Hepatocyte (in vitro differentiated cells): ENCODE measurements at places on chromosomes 12 and 14. TPM values are rescaled to one million over a fixed set of nuclear protein-coding genes. Genes with fewer than 3 reads are reported as not detected.

- no peaks in the 10 kb centered on the region for H3K27me3 ChIP-seq
- no peak overlapping the region for H3K4me3 ChIP-seq
- H3K36me3 ChIP-seq = no peaks in the 10 kb centered on the region
- DNase-seq = peak; percentile 39
Observed at GRCh38 chr12:46100551-46101484, 110.4 kb upstream of the SCAF11 start.

DNA sequence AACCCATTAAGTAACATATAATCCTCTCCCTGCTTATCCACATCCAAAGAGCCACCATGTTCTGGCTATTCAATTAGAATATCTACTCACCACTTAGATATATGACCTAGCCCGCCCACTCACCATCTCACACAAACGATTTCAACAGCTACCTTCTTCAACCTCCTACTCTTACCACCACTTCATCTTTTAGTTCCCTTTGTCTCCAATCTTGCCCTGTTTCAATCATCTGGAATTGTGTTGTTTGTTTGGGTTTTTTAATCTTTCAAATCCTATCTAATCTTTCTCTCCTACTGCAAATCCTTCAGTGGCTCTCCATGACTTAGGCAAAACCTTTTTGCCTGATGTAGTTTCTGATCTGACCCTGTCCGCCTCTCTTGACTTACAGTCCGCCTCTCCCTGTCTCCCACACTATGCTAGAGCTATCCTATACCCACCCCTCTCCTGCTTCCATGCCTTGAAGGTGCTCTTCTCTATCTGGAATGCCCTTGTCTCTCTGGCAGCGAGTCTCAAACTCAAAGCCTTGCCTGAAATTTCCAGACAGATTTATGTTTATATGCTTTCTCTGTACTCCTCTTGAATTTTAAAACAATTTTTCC lies 161.0 kb upstream of the CRY1 start:
- no peak for DNase-seq
- H3K27ac ChIP-seq = no peak overlapping the region
- H3K4me3 ChIP-seq = no peak overlapping the region
- H3K27me3 ChIP-seq = no peaks in the 10 kb centered on the region

DNA sequence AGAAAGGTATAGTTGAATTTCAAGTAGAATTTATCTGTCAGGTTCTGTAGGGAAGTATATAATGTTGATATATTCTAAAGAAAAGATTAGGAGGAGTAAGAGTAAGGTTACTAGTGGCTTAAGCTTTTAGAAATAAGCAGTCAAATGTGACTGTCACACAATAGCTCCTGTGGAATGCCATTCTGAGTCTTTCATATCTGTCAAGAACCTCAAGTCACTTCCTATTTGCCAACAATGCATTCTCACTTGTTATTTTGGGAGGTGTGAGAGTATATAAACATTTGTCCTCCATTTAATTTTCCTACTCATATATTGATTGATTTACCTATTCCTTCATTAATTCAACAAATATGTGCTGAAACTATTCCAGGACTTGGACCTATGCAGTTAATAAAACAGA lies 11.7 kb downstream of the CLEC9A start:
- H3K4me1 ChIP-seq = no peaks in the 10 kb centered on the region
- H3K27ac ChIP-seq = no peak overlapping the region
- no peaks in the 10 kb centered on the region for H3K27me3 ChIP-seq
- H3K36me3 ChIP-seq = no peaks in the 10 kb centered on the region

- H3K4me3 ChIP-seq = no peak overlapping the region
- peaks cover 15% of the 10 kb centered on the region for H3K4me1 ChIP-seq
- no peaks in the 10 kb centered on the region for H3K36me3 ChIP-seq
- H3K27me3 ChIP-seq = no peaks in the 10 kb centered on the region
- DNase-seq = no peak
- peak overlapping the region; percentile 83 for H3K27ac ChIP-seq
Observed at GRCh38 chr12:67671892-67672291, 23.3 kb downstream of the DYRK2 start.

DNA sequence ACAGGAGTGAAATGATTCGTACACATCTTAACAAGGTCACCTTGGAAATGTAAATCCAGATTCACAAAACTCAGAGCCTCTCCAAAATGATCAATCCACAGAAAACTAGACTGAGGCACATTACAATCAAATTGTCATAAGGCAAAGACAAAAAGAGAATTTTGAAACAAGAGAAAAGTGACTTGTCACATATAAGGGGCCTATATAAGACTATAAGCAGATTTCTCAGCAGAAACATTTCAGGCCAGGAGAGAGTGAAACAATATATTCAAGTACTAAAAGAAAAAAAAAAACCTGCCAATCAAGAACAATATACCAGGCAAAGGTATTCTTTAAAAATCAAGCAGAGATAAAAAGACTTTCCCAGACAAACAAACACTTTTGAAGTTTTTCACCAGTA lies 429.1 kb downstream of the BCAT1 start:
- DNase-seq = no peak
- no peak overlapping the region for H3K4me3 ChIP-seq
- no peaks in the 10 kb centered on the region for H3K36me3 ChIP-seq
- H3K4me1 ChIP-seq = no peaks in the 10 kb centered on the region

DNA sequence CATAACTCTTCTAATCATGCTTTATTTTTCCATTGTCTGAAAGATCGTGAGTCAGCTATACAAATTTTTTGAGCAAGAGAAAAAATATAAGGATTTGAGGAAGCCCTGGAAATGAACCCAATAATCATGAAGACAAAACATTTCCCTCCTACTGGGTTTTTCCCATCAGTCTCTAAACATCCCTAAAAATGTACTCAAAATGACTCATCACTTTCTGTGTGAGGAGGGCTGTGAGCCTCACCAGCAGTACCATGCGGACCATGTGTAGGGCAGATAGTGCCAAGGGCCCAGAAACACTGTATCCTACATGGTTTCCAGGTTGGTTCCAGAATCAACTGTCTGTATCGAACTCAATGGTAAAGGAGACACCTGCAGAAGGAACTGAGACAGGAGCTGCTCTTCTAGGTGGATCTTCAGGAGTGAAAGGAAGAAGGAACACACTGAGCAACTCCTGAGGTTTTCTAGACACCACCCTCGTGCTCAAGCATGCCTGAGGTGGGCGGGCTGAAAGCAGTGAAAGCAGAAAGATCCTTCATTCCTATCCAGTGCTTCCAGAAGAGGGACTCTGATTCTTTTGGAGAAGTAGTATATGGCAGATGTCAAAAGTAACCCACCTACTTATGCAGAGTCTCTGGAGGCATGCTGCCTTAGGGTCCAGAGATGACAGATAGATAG lies 48.6 kb upstream of the RHOJ start:
- no peaks in the 10 kb centered on the region for H3K4me1 ChIP-seq
- DNase-seq = no peak
- H3K36me3 ChIP-seq = no peaks in the 10 kb centered on the region
- H3K4me3 ChIP-seq = no peak overlapping the region
- no peaks in the 10 kb centered on the region for H3K27me3 ChIP-seq

- H3K4me3 ChIP-seq = no peak overlapping the region
- no peaks in the 10 kb centered on the region for H3K36me3 ChIP-seq
- H3K4me1 ChIP-seq = peaks cover 33% of the 10 kb centered on the region
- no peak for DNase-seq
- H3K27ac ChIP-seq = no peak overlapping the region
- H3K27me3 ChIP-seq = no peaks in the 10 kb centered on the region
Observed at GRCh38 chr12:122076743-122077495, 1.6 kb upstream of the MLXIP start.

DNA sequence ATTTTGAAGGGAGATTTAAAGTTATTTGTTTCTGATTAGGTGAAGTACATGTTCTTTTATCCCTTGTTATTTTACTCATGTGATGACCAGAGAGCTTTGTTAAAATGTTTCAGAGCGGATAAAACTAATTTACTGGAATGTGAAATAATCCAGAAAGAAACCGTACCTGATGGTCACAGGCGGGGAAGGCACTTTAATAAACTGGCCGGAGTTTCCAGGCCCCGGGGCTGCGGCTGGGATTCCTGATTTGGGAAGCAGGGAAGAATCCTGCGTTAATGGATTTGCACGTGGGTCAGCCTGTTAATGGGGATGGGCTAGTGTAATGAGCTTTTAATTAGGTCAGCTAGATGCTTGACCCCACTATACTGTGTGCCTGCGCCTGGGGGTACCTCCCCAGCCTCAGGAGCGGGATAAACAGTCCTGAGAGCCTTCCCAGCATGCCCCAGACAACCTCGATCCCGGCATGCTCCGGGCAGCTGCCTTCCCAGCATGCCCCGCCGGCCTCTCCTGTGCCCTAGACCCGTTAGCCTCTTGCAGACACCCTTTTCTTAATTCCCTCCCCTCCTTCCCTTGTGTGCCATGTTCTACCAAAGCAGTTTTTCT lies 208.6 kb upstream of the CDKN3 start:
- no peak overlapping the region for H3K27ac ChIP-seq
- no peak for DNase-seq
- H3K27me3 ChIP-seq = no peaks in the 10 kb centered on the region
- no peaks in the 10 kb centered on the region for H3K36me3 ChIP-seq
- peaks cover 12% of the 10 kb centered on the region for H3K4me1 ChIP-seq

Gene TAS2R31
- 6.2 and 9.4 TPM in 2 replicates for total RNA-seq

DNA sequence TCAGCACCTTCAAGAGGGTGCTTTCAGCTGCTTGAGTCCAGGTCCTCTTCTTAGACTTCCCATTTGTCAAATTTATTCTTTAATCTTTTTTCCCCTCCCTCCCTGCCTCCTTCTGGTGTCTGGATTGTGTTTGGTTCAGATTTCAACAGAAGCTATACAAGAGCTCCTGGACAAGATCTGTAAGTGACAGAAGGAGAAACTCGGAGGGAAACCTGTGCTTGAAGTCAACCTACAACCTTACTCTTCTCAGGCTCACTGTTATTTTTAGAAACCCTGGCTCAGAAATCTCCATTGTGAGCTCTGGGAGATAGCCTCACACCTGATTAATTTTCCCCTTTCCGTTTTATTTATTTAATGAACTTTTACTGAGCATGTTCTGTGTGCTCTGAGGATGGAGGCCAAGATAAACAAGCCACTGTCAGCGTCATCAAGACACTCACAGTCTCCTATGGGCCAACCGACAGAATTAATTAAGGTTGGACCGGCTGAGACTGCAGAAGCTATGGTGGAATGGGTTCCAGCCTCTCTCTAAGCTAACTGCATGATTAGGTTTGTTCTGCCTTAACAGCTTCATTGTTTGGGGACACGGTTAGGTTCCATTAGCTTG lies 13.5 kb downstream of the PDE1B start:
- DNase-seq = no peak
- no peaks in the 10 kb centered on the region for H3K4me1 ChIP-seq
- no peak overlapping the region for H3K27ac ChIP-seq

DNA sequence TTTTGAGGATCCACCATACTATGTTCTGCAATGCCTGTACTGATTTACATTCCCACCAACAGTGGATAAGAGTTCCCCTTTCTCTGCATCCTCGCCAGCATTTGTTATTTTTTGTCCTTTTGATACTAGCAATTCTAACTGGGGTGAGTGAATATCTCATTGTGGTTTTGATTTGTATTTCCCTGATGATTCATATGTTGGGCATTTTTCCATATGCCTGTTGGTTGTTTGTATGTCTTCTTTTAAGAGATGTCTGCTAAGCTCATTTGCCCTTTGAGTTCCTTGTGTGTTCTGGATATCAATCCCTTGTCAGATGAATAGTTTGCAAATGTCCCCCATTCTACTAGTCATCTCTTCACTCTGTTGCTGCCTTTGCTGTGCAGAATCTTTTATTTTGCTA lies 49.0 kb upstream of the MSRB3 start:
- no peaks in the 10 kb centered on the region for H3K27me3 ChIP-seq
- DNase-seq = no peak
- H3K27ac ChIP-seq = no peak overlapping the region
- H3K4me1 ChIP-seq = no peaks in the 10 kb centered on the region
- H3K4me3 ChIP-seq = no peak overlapping the region

DNA sequence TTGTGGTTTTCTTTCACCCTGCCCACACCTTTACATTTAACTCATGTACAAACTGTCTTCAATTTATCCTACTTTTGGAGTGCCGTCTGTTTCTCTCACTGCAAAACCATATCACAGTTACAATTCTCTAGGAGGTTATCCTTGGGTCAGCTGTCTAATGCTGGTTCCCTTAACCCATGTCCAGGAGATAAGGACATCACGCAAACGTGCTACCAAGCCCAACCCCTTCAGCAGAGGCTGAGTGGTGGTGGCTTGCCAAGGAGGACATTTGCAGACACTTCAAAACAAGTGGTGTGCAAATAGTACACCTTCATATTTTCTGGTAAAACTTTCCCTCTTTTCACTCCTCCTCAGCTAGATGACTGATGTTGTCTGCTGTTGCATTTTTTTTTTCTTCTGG lies 167.9 kb downstream of the PAX9 start:
- no peaks in the 10 kb centered on the region for H3K27me3 ChIP-seq
- no peaks in the 10 kb centered on the region for H3K36me3 ChIP-seq
- no peak overlapping the region for H3K27ac ChIP-seq
- no peak overlapping the region for H3K4me3 ChIP-seq
- no peaks in the 10 kb centered on the region for H3K4me1 ChIP-seq

Gene TAS2R9
- 0.13 TPM in 1 of 2 replicates, not detected in the other for total RNA-seq

DNA sequence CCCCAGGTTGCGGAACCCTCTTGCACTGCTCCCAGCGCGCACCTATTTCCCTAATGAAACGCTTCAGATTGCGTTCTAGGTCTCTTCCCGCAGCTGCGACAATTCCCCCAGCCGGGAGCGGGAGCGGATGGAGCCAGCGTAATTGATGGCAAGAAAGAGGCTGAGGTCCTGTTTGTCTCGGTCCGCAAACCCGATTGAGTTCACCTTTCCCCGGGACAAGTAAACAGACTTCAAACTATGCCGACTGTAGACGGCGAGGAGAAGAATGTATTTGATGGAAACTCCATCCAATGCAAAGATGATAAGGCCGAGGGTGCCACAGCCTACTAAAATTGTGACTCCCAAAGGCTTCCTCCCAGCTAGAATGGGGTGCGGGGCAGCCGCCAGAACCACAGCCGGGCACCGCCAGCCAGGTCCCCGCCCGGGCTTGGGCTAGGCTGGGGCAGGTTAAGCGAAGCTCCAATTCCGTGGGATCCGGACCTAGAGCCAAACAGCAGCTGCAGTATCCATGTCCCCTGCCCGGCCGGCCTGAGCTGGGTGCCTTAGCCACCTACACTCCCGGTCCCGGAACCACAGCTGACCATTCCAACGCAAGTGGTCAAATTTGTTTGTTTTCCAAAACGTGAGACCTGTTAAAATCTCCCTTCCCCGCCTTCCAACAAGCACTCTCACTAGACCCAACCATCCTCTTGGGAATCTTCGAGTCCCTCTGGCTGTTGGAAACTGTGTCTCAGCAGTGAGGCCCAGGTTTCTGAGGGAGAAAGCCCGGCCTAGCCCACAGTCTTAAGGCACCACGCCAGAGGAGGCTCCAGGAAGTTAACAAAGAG lies 5.5 kb downstream of the NKX2-1 start:
- H3K4me3 ChIP-seq = no peak overlapping the region
- peaks cover 7% of the 10 kb centered on the region for H3K4me1 ChIP-seq
- DNase-seq = no peak
- H3K27ac ChIP-seq = no peak overlapping the region
- H3K27me3 ChIP-seq = peaks cover 97% of the 10 kb centered on the region

DNA sequence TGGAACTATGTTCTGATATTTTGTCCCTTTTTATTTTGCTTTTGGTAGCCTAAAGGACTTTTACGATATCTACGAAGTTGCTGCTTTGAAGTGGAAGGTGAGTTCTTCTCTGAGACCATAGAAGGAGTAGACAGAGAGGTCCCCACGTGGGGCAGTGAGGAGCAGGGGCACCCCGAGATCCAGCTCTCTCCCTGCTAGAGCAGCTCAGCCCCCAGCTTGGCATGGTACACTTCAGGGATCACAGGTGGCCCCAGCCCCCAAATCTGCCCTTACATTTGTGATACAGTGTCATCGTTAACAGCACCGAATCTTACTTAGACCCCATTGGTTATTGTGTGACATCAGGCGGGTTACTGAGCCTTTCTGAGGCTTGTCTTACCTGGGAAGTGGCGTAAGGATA lies 56.8 kb downstream of the SLC8B1 start:
- no peak for DNase-seq
- H3K27me3 ChIP-seq = no peaks in the 10 kb centered on the region
- H3K27ac ChIP-seq = no peak overlapping the region
- no peaks in the 10 kb centered on the region for H3K4me1 ChIP-seq
- H3K4me3 ChIP-seq = no peak overlapping the region
- no peaks in the 10 kb centered on the region for H3K36me3 ChIP-seq
